ENCODE measurements at places on chromosomes 1 and 21.

- DNase-seq, result no peak
These were observed 2.5 kb downstream of the LBR start for GRCh38 chr1:225425201-225425786.

DNA sequence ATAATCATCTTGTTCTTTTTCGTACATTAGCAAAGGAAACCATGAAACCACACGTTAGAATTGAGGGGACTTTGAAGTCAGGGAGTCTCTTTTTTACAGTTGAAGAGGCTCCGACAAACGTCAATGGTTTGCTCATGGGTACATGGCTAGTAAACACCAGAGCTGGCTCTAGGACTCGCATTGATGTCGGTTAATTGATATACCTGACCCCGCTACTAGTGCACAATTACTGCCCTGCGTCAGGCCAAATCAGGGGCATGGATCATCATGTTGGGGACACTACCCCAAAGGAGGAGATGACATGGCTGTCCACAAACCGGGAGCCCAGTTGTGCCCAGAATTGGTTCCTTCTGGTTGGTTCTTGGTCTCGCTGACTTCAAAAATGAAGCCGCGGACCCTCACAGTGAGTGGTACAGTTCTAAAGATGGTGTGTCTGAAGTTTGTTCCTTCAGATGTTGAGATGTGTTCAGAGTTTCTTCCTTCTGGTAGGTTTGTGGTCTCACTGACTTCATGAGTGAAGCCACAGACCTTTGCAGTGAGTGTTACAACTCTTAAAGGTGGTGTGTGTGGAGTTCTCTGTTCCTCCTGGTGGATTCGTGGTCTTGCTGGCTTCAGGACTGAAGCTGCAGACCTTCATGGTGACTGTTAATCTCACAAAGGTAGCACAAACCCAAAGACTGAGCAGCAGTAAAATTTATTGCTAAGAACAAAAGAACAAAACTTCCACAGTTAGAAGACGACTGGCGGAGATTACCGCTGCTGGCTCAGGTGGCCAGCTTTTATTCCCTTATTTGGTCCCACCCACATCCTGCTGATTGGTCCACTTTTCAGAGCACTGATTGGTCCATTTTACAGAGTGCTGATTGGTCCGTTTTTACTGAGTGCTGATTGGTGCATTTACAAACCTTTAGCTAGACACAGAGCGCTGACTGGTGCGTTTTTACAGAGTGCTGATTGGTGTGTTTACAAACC lies 126.9 kb upstream of the ERRFI1 start:
- no peak for DNase-seq

DNA sequence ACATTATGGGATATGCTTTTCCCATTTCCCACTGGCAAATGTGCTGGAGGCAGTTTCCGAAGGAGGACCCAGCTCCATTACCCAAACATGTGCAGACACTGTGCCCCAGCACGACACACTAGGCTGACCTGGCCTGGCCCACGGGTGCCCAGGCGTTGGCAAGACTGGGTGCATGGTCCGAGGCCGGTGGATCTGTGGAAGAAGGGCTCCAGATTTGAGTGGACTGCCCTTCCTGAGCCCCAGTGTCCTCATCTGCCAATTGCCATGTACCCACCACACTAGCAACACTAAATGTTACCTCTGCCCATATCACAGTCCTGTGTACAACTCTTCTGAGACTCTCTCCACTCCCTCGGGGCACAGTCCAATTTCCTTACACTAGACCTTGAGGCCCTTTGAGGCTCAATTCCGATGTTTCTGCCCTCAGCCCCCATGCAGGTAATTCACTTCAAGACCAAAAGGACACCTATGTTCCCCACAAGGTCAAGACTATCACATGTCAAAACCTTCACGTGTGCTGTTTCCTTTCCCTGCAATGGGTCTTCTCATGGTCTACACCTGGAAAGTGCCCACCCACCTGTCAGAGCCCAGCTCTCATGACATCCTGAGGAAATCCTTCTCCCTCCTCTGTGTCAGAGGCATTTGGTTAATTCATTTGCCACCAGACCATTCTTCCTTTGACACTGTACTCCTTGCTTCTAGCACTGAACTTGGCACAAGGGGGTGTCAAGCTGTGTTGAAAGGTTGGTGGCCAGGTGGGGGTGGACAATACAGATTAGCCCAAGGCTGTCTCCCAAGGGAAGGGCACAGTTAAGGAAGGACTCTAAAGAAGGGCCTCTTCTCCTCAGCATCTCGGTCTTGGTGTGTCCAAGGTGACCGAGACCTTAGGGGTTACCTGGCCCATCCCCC lies 124.9 kb downstream of the DMRTB1 start:
- no peak for DNase-seq

DNA sequence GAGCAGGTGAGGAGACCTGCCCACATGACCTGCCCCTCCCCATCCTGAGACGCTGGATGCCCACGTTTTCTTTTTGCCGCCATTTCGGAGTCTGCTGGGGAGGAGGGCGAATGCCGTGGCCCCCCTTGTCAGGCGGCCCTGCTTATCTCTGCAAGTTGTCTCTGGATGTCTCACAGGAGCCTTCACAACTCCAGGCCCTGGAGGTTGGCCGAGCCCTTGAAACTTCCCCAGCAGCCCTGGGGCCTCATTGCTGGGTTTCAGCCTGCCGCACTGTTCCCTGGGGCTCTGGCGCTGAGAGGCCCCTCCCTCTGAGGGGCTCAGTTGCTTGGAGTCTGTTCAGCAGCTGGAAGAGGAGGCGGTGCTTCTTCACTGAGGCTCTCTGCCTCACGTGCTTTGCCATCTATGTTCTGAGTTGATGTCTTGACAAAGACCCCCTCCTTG lies 29.8 kb upstream of the ZBTB21 start:
- DNase-seq, result no peak

DNA sequence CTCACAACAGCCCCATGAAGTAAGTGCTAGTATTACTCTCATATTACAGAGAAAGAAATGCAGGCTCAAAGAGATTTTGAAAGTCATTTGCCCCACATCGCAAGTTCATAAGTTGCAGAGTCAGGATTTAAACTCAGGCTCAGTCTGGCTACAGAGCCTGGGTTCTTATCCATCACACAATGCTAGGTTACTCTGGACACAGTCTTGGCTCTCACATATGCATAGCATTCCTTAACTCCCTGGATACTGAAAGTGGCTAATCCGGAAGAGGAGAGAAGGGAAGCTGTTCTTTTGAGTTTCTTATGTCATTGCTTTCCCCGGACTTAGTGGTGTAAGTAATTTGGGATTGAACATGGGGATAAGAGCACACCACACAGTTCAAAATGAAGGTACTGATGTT lies 357.4 kb upstream of the PLXNA2 start:
- no peak for DNase-seq

DNA sequence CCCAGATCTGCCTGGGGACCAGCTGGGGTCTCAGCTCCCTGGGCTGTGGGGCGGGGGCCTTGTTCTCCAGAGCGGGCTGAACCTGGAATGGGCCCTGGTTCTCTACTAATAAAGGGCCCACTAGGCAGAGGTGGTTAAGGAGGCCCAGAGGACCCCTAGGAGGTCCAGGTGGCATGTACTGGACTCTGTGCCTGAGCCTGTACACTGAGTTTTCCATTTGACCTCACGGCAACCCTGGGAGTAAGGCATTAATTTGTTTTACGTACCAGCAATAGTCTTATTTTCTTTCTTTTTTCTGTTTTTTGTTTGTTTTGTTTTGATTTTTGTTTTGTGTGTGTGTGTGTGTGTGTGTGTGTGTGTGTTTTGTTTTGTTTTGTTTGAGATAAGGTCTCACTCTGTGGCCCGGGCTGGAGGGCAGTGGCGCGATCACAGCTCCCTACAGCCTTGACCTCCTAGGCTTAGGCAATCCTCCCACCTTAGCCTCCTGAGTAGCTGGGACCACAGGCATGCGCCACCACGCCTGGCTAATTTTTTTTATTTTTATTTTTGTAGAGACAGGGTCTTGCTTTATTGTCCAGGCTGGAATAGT lies 19.6 kb upstream of the FAM131C start:
- no peak for DNase-seq

DNA sequence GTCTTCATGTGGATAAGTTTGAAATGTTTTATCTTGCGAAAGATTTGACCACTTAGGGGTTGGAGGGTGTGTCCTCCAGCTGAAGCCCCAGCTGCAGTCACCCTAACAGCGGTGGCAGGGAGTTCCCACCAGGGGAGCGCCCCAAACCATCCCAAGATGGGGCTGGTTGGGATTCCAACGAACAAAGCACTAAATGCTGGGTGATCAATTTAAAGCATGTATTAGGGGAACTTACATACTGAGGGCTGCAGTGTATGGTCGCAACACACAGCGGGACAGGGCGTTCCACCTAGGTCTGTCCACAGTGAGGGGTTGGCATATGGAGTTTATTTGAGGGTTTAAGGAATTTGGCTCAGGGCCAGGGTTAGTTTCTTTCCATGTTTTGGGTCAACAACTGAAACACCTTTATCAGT lies 26.3 kb downstream of the SLC37A1 start:
- DNase-seq, result no peak

DNA sequence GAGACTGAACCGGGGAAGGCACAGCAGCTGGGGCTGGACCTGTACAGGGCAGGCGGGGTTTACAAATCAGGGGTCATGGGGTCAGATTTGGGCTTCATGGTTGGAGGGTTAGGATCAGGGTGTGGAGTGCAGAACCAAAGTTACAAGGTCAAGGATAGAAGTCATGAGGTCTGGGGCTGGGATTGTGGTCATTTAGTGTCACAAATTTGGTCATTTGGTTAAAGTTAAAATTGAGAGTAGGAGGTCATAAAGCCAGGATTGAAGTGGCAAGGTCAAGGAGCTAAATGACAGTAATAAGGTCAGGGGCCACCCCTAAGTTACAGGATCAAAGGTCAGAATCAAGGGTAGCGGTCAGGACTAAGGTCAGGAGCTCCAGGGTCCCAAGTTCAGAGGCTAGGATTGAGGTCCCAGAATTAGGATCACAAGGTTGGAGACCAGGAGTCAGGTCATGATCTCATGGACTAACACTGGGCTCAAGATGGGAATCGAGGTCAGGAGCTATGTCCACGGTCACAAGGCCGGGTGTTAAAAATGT lies 20.4 kb downstream of the SERINC2 start:
- no peak for DNase-seq

DNA sequence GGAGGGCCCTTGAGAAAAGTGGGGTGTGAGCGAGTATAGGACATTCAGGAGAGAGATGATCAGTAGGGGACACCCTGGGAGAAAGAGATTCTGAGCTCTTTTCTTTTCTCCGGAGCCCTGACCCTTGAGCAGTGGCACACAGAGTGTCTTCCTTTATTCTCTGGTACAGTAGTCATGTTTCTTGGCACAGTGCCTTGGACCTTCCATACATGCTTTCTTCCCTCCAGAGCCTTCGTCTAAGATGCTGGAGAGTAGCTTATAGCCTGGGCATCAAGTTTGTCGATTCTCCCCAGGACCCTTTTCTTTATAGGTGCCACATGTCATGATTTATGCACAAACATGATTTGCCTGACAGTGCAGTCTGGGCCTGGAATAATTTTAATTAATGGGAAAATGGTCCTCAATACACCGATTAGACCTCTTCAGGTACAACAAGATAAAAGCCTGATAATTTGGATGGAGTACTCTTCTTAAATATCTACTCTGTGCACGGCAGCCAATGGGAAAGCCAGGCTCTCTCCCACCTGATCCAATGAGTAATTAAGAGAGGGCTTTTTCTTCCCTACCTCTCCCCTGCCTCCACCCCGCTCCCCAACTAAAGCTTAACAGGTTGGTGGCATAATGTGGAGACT lies at the start of gene TBX19:
Gene TBX19 (plus strand): TSS at position 582 of the 632 bp plus-strand sequence. CDS start 214 bp downstream, outside the sequence.
- no peak for DNase-seq

GRCh38 chr1:95752515-95753381 lies 518.7 kb downstream of the RWDD3 start:
- DNase-seq, result no peak

DNA sequence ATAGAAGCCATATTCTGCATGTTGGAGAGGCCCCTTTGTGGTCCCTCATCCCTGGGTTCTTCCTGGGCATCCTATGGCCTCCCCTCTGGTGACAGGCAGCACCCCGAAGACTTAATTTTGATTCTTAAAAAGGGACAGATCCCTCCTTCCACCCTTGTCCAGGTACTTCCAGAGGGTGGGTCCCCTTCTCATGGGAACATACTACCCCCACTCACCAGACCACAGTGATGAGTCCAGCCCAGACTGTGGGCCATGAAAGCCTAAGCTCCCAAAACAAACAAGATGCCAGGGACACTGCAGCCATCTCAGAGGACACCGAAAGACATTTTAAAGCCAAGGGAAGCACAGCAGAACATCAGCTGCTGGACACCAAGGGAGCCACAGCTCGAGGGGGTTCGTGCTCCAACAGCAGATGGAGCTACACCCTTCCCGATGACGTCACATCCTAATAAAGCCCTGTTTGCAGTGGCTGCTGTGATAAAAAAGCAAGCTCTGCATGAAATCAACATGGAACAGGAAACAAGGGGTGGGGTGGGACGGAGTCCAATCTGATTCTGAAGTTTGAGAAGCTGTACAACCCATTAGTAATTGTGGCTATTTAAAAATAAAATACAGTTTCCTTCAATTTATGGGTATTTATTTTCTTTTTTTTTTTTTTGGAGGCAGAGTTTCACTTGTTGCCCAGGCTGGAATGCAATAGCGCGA lies 32.4 kb downstream of the GNB1 start:
- DNase-seq, result no peak

DNA sequence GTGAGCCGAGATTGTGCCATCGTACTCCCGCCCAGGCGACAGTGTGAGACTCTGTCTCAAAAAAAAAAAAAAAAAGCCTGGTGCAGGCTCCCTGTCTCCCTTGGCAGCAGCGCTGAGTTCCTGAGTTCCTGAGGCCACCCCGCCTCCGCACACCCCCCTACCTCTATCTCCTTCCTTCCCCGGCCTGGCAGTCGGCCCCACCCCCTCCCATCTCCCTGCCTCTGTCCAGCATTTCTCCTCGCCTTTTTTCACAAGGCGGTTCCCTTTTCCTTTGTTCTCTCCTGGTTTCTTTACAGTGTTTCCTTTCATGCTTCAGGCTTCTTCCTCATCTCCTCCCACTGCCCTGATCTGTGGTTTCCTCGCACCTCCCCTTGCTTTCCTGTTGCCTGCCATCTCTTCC lies 2.7 kb downstream of the RORC start:
- no peak for DNase-seq

DNA sequence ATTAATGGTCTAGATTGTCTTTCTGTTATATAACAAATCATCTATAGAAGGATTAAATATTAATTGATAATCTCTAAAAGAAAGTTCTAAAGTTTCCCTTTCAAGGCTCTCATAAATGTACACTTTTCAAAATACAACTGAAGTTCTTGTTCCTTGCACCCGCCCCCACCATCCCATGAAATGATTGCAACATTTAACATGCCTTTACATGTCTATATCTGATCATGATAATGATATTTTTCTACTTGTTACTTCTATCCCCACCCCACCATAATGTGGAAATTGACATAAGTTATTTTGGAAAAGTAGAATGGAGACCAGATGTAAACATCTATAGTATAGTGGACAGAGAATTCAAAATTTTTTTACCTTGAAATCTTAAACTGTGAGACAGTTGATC lies 186.6 kb downstream of the NTNG1 start:
- DNase-seq, result no peak

- DNase-seq, result no peak
These were observed 40.9 kb upstream of the LRRN2 start for GRCh38 chr1:204726478-204726877.

- DNase-seq, result no peak
These were observed 893.4 kb upstream of the ADGRL4 start for GRCh38 chr1:79899914-79900313.

Data from NCI-H1417 treated with DMSO at 0.1 percent for 48 hours (cell line).